Fibroblast of villous mesenchyme (primary cell): ENCODE measurements at places on chromosomes 16 and 17. TPM values are rescaled to one million over a fixed set of nuclear protein-coding genes. Genes with fewer than 3 reads are reported as not detected.

DNA sequence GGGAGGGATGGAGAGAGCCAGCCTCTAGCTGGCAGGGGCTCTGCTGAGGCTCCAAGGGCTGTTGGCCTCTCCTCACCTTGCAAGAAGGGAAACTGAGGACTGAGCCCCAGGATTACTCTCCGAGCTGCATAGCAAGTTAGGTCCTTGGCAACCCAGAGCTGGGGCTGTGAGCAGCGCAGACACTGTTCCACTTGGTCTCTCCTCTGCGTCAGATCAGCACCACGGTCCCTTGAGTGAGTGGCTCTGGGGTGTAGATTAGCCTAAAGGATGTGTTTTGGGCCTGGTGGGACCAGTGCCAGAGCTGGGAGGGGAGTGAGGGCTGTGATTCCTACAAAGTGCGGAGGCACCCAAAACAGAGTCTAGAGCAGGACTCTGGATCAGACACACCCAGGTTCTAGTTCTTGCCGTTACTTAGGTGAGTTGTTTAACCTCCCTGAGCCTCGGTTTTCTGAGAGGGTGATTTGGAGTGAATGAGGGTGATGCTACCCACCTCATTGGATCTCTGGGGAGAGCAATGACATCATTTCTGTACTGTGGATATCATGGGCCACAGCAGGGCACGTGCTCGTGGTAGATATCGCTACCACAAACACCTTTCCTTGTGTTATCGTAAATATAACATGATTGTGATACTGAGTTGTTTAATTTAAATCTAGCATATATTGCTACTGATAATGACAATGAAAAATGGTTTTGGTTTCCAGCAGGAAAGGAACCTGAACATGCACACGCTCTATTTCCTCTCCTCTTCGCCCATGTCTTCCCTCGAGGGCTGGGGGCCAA is 8.1 kb upstream of the FADS6 start:
- DNase-seq, result no peak

DNA sequence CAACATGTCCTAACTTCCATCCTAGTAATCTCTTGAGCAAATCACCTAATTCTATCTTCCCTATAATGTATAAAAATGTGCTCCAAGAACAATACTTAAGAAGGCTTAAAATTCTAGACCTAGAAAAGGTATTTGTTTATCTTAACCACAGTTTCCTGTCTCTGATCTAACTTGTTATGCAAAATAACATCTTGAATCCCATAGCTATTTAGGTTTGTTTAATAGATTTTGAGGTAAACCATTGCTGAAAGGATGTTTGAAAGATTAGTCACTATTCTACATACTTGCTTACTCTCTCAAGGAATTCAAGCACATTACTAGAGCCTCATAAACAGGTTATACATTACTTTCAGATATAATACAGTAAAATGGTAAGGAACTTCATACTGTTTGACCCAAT is 13.0 kb downstream of the CA10 start:
- no peak for DNase-seq

DNA sequence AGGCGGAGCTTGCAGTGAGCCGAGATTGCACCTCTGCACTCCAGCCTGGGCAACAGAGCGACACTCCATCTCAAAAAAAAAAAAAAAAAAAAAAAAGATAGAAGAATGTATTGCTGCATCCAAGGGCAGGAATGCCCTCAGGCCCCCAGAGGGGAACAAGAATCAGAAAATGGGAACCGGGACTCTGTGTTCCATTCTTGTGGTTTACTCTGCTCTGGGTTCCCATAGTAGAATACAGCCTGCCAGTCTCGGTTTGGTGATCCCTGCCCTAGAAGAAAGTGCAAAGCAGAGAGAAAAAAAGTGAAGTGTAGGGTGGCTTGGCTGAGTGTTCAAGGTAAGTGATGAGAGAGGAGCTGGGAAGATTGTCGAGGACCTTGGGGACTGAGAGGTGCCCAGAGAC is 27.4 kb upstream of the KDM6B start:
- no peak for DNase-seq

DNA sequence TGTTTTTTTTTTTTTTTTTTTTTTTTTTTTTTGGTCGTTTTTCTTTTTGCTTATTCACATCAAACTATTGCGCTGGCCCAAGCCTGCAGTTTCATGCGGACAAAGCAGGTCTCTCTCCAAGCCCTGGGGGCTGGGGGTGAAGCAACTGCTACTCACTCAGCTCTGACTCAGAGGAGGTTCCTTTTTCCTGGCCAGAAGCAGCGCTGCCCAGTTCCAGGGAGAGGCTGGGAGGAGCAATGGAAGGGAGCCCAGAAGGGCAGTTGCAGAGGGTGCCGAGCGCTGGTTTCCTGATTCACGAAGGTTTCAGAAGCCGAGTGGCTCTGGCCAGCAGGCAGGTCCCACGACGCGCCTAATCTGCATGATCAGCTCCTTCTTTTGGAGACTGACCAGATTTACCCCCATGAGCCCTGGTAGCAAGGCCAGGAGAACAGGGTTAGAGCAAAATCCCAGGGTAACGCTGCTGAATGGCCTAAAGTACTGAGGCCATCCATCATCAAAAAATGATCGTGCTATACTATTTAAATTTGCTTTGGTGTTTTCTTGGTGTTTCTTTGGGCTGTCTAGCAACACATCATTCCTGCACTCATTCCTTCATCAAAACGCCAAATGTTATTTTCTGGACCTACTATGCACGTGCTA is 144.7 kb upstream of the SOX9 start:
- DNase-seq, result peak; percentile 84

- DNase-seq, result no peak
Measured at GRCh38 chr16:4913130-4913773, 23.7 kb downstream of the PPL start.

GRCh38 chr16:80655751-80656150 is 115.0 kb downstream of the DYNLRB2 start:
- no peak for DNase-seq

DNA sequence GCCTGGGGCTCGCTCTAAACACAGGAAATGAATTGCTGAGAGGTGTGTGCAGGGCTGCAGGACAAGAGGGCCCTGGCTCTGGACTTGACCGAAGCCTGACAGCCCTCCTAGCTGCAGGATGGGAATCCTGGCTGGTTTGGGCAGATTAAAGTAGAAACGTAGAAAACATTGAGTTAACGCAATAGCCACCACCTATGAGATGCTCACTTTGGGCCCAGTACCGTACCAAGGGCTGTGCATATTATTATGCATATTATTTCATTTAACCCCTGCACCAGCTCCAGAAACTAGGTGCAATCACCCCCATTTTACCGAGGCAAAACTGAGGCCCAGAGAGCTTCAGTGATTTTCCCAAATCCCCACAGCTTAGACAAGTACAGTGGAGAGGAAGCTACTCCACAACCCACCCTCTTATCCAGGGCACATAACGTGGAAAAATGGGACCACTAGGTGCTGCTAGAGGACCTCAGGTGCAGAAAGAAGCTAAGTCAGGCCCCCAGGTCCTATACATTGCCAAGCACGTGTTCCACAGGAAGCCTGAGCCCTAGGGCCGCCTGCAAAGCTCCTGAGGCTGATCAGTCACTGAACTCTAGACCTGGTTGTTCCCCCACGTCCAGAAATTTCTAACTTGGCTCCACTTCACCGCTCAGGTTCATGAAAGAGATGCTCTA is 79.2 kb downstream of the MYH11 start:
- peak; percentile 40 for DNase-seq

DNA sequence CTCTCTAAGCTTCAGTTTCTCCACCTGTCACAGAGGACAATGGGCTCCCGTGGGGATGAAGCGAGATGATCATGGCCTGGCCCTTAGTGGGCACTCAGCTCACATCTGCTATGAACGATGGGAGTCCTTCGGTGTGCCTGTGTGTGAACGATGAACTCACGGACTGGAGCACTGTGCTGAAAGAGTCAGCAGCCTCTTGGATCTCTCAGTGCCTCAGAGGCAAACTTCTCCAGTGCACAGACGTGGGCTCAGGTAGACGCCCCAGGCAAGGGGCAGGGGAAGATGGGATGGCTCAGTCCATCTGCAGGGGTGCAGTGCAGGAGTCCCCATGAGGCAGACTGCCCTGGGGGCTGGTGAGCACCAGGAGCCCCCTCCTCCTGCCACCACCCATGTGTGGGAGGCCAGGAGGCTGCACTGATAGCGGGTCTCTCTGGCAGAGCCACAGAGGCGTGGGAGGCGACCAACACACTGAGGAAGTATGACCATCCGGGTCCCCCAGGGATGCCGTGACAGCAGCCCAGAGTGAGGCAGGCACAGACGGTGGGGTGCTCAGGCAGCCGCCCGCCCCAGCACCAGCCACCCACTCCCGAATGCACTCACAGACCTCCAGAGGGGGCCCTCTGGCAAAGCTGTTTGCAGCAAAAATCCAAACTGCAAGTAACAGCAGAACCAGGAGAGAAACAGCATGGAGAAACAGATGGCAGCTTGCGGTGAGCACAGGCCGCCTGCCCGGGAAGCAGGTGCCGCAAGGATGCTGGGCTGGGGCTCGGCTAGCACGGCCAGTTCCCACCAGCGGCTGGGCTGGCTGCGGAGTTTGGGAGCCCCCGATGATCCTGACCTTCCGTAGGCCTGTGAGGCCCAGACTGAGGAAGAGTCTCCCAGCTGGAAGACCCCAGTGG is 82.7 kb downstream of the RPH3AL start:
- DNase-seq, result no peak

DNA sequence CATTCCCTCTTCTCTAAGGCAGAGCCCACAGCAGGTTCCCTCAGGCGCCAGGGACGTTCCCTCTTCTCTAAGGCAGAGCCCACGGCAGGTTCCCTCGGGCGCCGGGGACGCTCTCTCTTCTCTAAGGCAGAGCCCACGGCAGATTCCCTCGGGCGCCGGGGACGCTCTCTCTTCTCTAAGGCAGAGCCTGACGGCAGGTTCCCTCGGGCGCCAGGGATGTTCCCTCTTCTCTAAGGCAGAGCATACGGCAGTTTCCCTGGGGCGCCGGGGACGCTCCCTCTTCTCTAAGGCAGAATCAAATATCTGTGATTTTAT is 24.3 kb downstream of the ACSF3 start:
- DNase-seq, result no peak

DNA sequence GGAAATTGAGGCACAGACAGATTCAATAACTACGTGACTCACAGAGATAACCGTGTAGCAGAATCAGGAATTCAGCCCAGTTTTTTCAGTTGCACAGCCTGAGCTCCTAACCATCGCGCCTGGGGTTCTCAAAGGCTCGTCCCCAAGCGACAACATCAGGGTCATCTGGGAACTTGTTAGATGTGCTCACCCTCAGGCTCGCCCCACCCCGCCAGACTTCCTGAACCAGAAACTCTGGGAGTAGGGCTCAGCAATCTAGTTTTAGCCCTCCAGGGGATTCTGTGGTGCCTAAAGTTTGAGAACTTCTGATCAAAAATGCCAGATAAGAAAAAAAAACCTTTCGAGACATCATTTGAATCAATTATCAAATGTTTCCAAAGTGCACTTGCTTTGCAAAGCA is 559.8 kb downstream of the WWOX start:
- DNase-seq, result no peak

DNA sequence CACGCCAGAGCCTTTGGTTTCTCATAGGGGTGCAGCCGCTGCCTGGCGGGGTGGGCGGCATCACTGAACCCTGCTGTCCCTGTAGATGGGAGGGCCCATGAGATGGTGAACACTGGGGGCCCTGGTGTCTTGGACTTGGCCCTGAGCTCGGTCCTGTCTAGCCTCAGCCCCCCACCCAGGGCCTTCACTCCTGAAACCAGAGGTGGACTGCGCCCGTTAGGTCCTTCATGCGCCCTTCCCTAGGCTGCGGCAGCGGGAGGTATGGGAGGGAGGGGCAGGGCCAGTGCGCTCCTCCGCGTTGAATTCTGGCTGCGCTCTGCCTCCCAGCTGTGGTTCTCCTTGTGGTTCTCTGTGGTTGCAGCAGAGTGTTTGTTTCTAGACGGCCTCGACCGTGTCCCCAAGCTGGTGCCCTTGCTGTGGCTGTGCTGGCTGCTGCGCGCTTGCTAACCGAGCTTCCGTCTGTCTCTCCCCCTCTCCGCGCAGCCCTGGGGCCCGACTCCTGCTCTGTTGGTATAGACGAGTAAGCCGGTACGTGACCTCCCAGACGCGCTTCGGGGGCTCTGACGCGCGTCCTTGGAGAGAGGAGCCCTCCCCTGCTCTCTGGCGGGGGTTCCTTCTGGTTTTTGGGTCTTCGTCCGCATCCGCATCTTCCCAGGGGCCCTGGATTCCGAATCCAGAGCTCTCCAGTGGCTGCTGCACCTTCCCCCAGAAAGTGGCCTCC is 7.4 kb upstream of the NUDT16L1 start:
- DNase-seq, result no peak

- no peak for DNase-seq
Measured at GRCh38 chr17:43573579-43574321, 27.6 kb upstream of the ETV4 start.

- DNase-seq, result peak; percentile 13
Measured at GRCh38 chr17:32487473-32488176, 832 bp downstream of the CDK5R1 start.

- no peak for DNase-seq
Measured at GRCh38 chr16:74888888-74889287, 96.0 kb downstream of the WDR59 start.

DNA sequence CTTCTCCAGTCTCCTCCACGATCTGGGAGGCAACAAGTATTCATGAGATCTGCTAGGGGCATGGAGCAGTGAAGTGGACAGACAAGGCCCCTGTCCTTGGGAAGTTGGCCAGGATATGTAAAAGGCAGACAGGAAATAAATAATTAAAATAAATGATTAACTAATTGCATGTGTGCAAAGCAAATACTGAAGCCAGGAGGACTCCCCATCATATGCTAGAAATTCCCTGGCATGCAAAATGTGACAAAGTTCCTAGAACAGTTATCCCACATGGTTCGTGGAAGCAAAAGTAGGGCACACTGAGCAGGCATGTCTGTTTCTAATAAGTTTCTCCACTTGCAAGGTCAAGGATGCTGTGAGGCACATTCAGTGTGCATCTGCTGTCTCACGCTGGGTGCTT is 86.8 kb downstream of the CDYL2 start:
- DNase-seq, result no peak

DNA sequence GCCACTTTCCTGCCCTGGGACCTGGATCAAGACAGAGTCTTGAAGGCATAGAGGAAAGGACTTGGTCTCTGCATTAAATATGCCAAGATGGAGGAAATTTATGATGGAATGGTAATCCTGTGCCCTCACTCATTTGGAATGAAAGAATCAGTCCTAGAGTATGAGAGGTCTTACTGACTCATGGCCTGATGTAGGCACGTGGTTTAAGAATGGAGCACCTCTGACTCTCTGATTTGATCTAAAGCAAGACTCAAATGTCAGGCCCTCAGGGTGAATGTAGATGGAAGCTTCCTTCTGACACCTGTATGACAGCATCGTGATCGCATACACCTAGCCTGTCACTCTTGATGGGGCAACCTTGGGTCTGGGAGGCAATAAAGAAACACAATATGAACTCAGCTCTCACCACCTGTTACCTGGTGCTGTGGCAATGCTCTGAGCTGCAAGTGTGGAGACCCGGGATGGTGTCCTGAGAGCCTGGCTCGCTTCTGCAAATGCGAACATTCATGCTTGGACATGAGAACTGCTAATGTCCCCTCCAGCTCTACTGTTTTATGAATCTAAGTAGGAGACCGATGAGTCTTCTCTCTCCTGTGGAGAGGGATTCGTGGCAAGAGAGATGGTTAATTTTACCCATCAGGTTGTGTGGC is 229.9 kb downstream of the ABCC12 start:
- DNase-seq, result no peak

The SLC13A2 gene
- total RNA-seq, result not detected in 2 replicates

The TBC1D3G gene
- total RNA-seq, result not detected in 2 replicates

The SLC5A10 gene
- total RNA-seq, result not detected in 2 replicates

The SRCIN1 gene
- total RNA-seq, result not detected in 2 replicates

The CUEDC1 gene
- 21.6 and 22.9 TPM in 2 replicates for total RNA-seq

The C17orf100 gene
- total RNA-seq, result 0.43 and 0.97 TPM in 2 replicates

The MILR1 gene
- 2.6 and 3.9 TPM in 2 replicates for total RNA-seq

The TK1 gene
- total RNA-seq, result 87.2 and 158 TPM in 2 replicates
